ENCODE measurements at places on chromosomes 7 and 10.

GRCh38 chr7:69443136-69443535 lies 155.1 kb upstream of the AUTS2 start:
- no peak for DNase-seq

- no peak for DNase-seq
Measured at GRCh38 chr7:29806208-29806994, at the start of gene WIPF3. Gene WIPF3, plus strand, starts transcription at chr7:29806508. Its CDS starts 28,217 bp downstream, at chr7:29834725.

GRCh38 chr10:21273400-21273968 lies 252.0 kb downstream of the SKIDA1 start:
- DNase-seq, result no peak

DNA sequence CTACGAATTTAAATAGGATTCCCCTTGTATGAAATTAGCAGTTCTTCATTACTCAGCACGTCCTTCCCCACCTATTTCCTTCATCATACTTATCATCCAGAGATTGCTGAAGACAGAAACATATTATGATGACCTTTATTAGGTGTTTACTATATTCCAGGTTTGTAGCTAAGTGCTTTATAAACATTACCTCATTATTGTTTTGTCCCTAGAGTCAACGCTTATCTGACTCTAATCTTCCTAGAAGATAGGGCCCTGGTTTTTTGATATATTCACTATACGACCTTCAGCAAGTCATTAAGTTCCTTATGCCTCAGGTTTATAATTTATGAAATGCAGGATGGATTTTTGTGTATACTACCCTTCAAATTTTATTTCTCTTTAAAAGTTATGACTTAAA lies 36.8 kb upstream of the NRP1 start:
- no peak for DNase-seq

DNA sequence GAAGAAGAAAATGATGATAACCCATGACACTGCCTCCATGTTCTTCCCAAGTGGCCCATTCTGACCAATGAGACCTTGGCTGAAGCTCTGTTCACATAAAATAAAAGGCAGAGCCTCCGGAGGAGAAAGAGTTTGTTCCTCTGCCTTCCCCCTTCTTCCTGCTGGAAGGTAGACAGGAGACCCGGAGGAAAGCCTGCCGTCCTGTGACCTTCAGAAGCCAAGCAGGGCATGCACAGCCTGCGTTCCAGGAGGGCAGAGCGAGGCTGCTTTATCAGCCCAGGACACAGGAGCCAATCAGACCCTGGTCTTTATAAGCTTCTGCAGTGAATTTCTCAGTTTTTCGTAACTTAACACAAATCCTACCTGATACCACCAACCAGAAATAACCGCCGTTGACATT lies 8.6 kb upstream of the GRID1 start:
- no peak for DNase-seq

DNA sequence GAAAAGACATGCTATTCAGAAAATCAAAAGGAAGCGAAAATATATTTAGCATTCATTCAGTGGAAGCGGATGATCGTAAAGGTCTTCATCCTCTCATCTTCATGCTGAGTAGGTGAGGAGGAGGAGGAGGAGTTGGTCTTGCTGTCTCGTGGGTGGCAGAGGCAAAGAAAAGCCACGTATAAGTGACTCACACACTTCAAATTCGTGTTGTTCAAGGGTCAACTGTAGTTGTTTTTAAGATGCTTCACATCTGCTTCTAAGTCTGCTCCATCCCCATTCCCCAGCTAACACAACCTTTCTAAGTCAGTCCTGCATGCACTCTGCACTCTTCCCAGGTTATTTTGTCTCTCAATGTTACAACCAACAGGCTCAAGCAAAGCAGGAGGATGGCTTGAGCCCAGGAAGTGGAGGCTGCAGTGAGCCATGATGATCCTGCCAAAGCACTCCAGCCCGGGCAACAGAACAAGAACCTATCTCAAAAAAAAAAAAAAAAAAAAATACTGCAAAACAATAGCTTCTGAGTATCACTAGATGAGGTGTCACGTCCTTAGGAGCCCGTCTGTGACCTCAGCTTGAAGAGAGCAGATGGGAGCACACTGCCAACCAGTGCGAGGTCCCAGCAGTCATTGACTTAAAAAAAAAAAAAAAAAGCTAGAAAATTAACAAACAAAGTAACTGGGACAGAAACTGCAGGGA lies 70.5 kb downstream of the SFMBT2 start:
- DNase-seq, result no peak

DNA sequence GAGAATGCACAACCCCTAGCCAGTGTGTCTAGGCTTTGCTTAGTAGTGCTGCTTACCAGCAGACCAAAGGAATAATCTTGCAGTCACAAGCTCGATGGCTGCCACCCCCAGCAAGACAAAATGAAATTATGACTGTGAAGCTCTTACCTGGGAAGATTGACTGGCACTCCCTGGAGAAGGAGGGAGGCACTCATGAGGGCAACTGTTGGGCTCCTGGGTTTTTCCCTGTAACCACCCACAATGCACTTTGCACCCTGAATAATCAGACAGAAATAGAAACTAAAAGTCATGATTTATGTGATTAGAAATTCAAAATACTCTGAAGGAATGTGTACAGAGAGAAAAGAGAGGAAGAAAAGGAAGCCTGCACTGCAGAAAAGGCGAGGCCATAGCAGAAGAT lies 144.3 kb upstream of the DGKB start:
- DNase-seq, result no peak

DNA sequence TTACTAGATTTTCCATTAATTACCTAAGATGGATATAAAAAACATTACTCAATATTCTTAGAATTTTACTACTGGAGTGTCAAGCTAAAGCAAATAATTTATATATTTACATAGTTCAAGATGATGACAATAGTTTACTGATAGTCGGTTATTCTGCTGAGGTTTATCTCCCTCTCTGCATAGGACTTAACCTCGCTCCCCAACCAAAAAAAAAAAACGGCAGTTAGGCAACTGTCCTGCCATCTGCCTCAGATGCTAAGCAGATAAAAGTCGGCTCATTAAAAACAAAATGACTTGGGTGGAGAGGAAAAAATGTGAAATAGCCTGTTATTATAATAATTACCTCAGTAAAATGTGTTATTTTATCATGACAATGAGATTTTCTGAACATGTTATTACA lies 14.0 kb upstream of the ITGB8 start:
- no peak for DNase-seq

All from effector memory CD4-positive, alpha-beta T cell (primary cell).